ENCODE measurements at places on chromosomes 6 and 20.

GRCh38 chr6:156794546-156795354 is 17.6 kb downstream of the ARID1B start:
- DNase-seq = no peak

- DNase-seq = no peak
Measured at GRCh38 chr6:46393940-46394337, 97.3 kb downstream of the RCAN2 start.

DNA sequence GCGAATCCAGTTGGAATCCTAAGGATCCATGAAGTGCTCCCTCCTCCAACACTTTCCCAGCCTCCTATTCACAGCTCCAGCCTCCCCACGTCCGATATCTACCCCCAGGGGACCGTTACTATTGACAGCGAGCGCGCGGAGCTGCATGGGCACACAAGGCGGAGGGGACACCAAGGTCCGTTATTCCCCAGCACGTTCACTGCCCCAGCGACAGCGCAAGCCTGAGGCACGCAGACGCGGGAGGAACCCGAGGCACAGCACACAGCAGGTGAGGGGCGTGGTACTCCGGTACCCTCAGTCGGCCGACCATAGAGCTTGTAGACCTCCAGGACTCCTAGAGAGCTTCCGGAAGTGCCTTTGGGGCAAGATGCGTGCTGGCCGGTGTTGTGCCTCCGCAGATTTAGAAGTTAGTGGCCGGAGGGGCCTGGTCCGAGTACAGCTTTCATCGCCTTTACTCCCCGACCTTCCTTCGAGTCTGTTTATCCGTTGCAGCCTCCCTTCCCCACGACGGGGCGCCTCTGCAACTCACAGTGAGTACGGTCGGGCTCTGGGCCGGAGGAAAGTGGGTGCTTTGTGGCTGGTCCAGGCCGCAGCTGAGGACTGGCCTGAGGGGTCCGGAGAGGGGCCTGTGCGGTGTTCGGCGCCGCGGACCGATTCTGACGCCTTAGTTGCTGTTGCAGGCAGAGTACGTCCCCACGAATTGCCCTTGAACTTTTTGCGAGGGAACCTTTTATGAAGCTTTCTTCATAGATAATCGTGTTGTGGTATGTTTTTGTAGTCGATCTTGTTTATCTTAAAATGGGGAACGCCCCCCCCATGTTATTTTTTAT is at the start of gene ZKSCAN8:
TSS of gene ZKSCAN8 (plus strand) at position 384 of the 830 bp plus-strand sequence. CDS start 6,525 bp downstream, outside the sequence.
- peak; percentile 80 for DNase-seq

DNA sequence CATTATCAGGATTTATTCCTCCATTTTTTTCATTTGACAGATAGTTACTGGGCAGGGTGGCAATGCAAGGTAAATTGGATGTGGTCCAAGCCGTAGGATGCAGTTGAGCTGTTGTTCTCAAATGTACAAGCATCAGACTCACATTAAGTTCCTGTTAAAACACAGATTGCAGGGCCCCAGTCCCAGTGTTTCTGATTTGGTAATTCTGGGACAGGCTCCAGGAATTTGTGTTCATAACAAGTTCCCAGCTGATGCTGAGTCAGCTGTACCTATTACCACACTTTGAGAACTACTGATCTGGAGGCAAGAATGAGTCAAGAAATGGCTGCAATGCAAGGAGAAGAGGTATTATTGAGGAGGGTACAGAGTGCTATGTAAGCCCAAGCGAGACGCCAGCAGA is 11.7 kb downstream of the TMEM244 start:
- DNase-seq = no peak

GRCh38 chr6:7554533-7555275 is 13.2 kb downstream of the DSP start:
- no peak for DNase-seq

GRCh38 chr6:20117474-20117873 is 94.8 kb downstream of the MBOAT1 start:
- no peak for DNase-seq

DNA sequence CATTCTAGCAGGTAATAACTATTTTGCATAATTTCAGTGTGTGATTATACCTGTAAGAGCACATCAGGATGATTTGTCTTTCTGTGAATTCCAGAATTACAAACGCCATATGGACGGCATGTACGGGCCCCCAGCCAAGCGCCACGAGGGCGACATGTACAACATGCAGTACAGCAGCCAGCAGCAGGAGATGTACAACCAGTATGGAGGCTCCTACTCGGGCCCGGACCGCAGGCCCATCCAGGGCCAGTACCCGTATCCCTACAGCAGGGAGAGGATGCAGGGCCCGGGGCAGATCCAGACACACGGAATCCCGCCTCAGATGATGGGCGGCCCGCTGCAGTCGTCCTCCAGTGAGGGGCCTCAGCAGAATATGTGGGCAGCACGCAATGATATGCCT is 122.7 kb downstream of the TMEM242 start:
- no peak for DNase-seq

DNA sequence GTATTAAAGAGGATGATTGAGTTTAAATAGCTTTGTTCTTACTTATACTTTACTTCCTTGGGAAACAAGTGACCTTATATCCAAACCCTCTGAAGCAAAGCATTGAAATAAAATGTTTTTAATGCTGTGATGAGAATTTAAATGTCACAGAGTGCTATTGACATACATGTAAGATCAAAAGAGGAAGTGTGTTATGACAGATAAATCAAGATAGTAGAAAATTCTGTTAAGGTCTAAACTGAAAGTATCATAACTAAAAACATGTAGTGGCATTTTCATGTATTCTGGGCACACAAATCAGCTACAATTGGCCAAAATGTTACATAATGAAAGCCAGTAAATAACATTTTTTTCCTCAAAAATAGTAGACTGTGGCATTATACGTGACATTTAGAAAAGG is 318.0 kb downstream of the GRIK2 start:
- peak; percentile 12 for DNase-seq

DNA sequence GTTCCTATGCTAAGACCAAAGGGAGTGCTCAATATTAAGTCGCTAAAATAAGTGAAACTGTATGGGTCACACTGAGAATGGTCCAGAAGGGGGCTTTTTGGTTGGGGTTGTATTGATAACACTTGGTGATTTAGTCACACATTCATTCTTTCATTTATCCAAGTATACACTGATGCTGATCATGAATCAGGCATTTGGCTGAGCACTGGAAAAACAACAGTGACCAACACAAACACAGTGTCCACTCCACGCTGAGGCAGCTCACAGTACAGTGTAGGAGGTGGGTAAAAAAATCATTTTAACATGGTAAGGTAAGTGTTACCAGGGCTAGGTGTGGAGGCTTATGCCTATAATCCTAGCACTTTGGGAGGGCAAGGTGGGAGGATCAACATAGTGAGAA is 9.2 kb upstream of the FAM83C start:
- no peak for DNase-seq

- no peak for DNase-seq
Measured at GRCh38 chr6:3795836-3796718, 44.6 kb upstream of the PXDC1 start.

DNA sequence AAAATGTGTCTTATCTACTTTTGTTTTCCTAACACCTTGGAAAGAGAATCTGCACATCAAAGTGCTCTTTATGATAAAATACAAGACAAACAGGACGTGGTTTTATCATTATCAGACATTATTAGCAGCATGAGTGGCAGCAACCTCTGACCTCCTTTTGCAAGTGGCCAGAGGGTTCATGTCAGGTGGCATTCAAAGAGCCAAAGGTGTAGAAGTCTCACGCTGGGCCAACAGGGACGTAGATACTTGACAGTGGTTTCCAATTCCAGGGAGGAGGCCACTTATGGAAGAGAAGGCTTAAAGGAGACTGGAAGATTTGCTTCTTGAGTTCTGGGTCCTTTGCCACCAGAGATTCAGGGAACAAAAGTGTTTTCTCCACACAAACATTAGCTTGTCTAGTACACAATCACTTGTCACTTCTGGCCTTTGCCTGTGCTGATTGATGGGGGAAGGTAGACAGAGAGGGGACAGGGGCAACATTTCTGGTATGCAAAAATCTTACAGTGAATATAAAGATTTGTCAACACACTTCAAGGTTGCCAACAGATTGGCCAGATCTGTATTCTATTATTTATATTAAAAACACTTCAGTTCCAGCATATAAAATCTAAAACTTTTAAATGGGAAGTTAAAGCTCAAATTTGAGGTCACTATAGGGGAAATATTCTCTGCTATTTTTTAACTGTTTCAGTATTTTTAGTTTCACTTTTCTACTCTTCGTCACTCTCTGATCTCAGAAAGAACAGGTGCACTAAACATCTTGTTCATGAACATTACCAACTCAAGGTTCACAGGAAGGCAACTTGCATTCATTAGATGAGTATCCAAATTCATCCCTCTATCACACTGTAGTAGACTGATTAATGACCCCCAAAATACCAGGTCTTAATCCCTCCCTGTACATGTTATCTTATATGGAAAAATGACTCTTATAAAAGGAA is 52.1 kb upstream of the FBXO30 start:
- DNase-seq = no peak

- peak; percentile 95 for DNase-seq
Measured at GRCh38 chr6:135323202-135323668, 142.1 kb downstream of the MYB start.

GRCh38 chr6:41558033-41558807 is 12.0 kb downstream of the FOXP4 start:
- DNase-seq = no peak

GRCh38 chr6:3322366-3322890 is 63.7 kb downstream of the PSMG4 start:
- no peak for DNase-seq

DNA sequence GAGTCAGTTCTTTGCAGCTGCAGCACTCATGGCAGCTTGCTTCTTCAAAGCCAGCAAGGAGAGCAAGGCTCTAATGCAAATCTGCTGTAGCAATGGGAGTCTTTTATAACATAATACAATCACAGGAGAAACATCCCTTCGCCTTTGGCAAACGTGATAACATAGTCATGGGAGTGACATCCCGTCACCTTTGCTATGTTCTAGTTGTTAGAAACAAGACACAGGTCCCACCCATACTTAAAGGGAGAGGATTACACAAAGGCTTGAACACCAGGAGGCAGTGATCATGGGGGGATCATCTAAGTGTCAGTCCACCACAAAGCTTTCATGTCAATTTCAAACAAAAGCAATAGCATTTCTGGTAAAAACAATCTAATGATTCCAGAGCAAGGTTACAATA is 40.1 kb upstream of the PHACTR2 start:
- DNase-seq = no peak

DNA sequence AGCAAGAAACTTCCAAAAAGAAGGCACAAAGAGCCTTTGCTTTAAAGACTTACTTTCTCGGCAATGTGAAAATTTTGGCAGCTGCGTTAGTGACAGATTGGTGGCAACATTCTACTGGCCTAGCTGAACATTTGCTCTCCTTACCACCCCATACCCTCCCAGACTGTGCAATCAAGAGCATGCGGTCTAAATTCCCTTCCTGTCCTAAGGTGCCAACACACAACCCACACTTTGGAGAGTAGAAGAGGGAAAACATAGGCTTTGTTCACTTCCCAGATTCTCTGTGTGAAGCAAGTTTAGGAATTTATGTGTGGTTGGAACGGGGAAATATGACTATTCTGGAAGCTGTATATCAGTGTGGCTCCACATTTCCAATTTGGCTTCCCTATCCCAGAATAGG is 29.8 kb upstream of the NEDD9 start:
- DNase-seq = no peak

GRCh38 chr6:156599366-156599765 is 177.8 kb upstream of the ARID1B start:
- DNase-seq = no peak

DNA sequence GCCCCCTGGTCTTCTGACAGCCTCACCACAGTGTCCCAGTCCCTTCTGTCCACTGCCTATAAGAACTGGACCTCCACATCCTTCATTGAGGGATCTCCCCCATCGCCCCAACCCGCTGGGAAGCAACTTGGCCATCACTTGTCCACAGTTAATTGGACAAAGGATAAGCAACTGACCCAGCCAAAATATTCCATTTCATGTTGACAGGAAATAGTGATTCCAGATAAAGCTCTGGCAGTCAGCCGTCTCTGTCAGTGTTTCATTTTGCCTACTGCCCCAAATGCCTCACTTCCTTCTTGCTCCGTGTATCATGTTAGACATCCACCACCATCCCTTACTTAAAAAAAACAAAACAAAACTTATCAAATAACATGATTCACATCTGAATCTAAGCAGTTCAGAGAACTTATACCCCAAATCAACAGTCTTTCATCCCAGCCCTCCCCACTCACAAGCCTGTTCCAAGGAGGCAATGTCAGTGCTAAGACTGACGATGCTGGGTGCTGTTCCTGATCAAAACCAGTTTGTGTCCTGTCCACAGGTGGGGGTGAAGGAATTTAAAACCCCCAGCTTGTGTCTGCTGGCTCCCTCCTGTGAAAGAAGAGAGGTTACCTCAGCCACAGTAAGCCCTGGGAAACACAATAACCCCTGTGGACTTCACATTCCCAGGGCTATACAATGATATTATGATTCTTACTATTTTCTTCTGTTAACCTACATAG is 162.5 kb downstream of the WDR27 start:
- DNase-seq = no peak

DNA sequence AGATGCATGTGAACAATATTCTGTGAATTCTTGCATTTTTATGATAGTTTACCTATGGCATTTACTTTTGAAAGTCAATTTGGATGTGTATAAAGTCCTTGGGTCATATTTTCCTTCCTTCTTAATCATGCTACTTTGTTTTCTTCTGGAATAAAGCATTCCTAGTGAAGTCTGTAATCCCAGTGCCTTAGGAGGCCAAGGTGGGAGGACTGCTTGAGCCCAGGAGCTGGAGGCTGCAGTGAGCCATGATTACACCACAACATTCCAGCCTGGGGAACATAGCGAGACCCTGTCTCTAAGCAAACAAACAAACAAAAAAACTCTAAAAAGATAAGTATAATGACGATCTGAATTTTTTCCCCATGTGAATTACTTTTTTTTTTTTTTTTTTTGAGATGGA is 69.7 kb upstream of the SYNCRIP start:
- DNase-seq = no peak

GRCh38 chr20:22920898-22921297 is 114.2 kb upstream of the SSTR4 start:
- no peak for DNase-seq

All from MV-4-11 (cell line).